ENCODE measurements at places on chromosomes 3 and 15. TPM values are rescaled to one million over a fixed set of nuclear protein-coding genes. Genes with fewer than 3 reads are reported as not detected.

Gene A4GNT
- not detected for total RNA-seq

Gene SLC28A1
- total RNA-seq: not detected

Gene ZDHHC19
- not detected for total RNA-seq

Gene ADIPOQ
- not detected for total RNA-seq

Gene NPRL2
- total RNA-seq: 18.4 TPM

Gene WDR72
- not detected for total RNA-seq

Gene SLC26A6
- 20.7 TPM for total RNA-seq

Gene CHRNB4
- total RNA-seq: not detected

Gene FAM107A
- total RNA-seq: 0.07 TPM

Gene CFAP20DC
- 1.6 TPM for total RNA-seq

Gene IL12A
- 3.7 TPM for total RNA-seq

Gene ISG20
- total RNA-seq: 4.0 TPM

Gene ABHD10
- 40.6 TPM for total RNA-seq

Gene FBXO40
- total RNA-seq: not detected

Gene BHLHE40
- 56.2 TPM for total RNA-seq

Gene PIERCE2
- total RNA-seq: 3.1 TPM

Gene ALDH1A2
- 3.8 TPM for total RNA-seq

Gene LOXL1
- total RNA-seq: 126 TPM

Gene DAZL
- not detected for total RNA-seq

Gene GNAT1
- total RNA-seq: not detected

Gene CACNA1D
- total RNA-seq: 0.07 TPM

Gene SERINC4
- total RNA-seq: not detected

Gene PTH1R
- 0.20 TPM for total RNA-seq

Gene IQCF6
- total RNA-seq: not detected

All from smooth muscle cell of the pulmonary artery (primary cell).